HuH-7.5 (cell line): ENCODE measurements at places on chromosomes 6 and 20.
A peak's percentile ranks its signal among the peaks of the same experiment; 100 is the strongest.

DNA sequence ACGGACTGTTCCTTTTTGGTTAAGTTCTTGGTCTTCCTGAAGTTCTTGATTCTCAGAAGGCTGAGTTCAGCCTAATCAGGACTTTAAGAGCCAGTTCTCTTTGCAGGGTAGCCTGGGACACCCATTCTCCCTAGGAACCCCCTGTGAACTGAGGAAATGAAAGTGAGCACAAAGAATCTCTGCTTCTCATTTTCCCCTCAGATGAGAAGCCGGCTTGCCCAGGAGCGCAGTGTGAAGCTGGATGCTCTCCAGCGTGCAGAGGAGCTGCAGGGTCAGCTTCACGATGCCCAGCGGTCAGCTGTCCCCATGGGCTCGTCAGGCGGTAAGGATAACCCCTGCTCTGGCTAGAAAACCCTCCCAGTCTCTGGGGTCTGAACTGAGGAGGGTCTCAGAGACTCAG, 34.0 kb downstream of the CD164 start:
- DNase-seq: no peak

GRCh38 chr20:10338426-10339180, 95.4 kb downstream of the MKKS start:
- no peak for DNase-seq

GRCh38 chr6:30163090-30163917, at the start of gene TRIM15:
TRIM15 (plus strand) TSS chr6:30163546; CDS start chr6:30163685, 139 bp downstream.
- DNase-seq: peak; percentile 31

- DNase-seq: no peak
These were observed 5.0 kb downstream of the TCF21 start for GRCh38 chr6:133893946-133894345.

DNA sequence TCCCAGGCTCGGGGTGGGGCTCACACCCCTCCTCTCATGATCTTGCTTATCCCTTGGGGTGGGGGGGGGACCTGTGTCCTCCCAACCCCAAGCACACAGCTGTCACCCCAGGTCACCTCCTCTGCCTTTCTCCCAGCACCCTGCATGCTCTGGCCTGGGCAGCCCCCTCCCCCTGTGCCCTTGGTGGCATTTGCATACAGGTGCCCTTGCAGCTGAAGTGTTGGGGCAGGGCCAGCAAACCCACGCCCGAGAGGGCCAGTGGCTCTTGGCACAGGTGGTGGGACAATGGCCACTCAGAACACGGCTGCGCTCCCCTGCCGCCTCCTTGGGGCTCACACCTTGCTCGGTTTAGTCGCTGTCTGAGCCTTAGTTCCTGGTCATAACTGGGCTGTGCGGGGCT, 11.3 kb upstream of the MYT1 start:
- DNase-seq: no peak

DNA sequence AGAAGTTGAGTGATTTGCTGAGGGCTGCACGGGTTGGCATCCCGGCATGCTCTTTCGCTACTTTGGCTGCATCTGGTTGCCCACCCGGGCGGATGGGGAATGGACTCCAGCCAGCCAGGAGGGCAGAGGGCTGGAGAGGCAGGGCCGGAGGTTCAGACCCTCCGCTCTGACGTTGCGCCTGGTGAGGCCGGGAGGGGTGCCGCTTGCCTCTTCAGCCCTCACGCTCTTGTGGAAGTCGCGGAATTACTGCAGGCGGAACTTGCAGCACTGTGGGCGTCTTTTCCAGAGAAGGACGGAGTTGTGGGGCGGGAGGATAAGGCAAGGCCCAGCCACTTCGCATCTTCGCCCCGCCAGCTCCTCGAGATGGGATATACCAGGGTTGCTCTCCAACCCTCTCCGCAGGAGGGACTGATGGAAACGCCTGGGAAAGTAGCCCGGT, 656 bp downstream of the RTEL1 start:
- no peak for DNase-seq

- no peak for DNase-seq
These were observed 45.7 kb upstream of the PBOV1 start for GRCh38 chr6:138263963-138264362.

- no peak for DNase-seq
These were observed 14.2 kb upstream of the ZNFX1 start for GRCh38 chr20:49292010-49292409.

DNA sequence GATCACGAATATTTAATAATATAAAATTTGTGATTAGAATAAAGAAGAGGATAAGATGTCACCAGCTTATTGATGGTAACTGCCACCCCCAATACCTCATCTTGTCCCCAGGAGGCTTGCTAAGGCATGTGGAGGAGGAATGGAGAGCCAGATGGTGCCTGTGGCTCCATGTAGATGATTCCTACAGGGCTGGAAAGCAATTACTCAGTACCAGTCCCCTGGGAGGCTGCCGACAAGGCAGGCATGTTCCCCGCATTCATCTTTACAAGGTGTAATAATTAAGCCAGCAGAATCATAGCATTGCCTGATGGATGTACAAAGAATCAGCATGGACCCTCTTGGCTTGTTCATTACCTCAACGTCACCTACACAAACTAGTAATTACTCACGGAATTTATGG, 155.3 kb downstream of the PLCB1 start:
- DNase-seq: no peak

DNA sequence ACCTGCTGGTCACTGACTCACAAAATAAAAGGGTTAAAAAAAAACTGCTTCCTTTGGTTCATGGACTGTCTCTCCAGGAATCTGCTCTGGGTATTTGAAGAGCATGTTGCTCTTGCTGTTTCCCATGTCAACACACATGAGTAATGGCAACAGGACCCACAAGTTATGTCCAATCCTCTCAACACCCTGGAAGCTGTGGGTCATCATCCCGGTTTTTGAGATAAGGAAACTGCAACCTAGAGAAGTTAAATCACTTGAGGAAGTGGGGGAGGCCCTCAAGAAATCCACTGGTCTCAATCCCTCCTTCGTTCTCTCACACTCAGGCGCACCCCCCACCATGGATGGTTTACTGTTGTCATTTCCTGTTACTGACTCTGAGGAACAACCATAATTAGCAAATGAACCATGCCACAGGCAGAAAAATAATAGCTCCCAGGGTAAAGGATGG, 12.4 kb downstream of the MAP1LC3A start:
- no peak for DNase-seq

- DNase-seq: no peak
These were observed 606.5 kb upstream of the NOX3 start for GRCh38 chr6:156062091-156062563.

DNA sequence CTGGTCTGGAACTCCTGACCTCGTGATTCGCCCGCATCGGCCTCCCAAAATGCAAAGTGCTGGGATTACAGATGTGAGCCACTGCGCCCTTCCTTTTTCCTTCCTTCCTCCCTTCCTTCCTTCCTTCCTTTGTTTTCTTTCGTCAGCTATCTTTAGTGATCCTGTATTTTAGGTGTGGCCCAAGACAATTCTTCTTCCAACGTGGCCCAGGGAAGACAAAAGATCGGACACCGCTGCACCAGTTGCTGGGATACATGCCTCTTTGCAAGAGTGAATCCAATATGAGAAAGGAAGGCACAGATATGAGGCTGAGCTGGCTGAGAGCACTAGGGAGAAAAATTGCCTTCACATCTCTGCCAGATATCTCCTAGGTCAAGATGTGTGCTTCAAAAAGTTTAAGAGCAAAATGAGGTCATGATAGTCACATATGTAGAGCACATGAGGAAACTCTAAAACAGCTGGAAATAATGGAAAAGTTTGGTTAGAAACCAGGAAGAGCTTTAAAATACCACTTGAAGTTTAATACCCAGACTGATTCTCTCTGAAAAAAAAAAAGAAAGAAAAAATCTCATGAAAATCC, 41.8 kb downstream of the OR2B2 start:
- DNase-seq: no peak

DNA sequence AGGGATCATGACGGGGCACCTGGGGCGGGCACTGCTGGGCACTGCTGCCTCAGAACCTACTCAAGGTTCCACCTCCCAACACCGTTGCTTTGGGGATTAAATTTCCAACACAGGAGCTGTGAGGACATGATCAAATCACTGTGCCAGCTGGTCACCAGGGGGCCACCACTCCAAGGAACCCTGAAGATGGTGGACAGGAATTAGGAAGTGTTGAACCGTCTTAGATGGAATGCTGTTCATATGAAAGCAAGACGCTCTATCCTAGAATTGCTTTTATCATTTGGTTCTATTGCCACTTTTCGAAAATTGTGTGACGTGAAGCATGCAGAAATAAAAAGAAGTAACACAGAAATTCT, 140.3 kb downstream of the DLL1 start:
- DNase-seq: no peak

GRCh38 chr6:27630727-27631608, 158.1 kb upstream of the ZNF184 start:
- DNase-seq: no peak

DNA sequence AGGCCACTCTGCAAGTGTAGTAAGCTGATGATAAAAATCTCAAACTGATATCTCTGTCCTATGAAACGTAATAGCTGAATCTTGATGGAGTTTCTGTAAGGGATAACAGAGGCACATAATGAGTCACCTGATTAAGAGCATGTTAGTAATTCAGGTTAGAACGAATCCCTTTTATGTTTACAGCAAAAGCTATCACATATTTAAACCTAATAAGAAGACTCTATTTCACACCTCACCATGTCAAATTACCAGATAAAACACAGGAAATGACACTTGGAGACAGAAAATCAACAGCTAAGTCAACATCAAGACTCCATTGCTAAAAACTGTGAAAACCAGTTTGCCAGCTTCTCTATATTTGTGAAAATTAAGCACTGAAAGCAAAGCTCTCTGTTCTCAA, 11.8 kb downstream of the CST7 start:
- DNase-seq: no peak

GRCh38 chr6:155085582-155086257, 90.6 kb downstream of the TIAM2 start:
- peak; percentile 34 for DNase-seq

DNA sequence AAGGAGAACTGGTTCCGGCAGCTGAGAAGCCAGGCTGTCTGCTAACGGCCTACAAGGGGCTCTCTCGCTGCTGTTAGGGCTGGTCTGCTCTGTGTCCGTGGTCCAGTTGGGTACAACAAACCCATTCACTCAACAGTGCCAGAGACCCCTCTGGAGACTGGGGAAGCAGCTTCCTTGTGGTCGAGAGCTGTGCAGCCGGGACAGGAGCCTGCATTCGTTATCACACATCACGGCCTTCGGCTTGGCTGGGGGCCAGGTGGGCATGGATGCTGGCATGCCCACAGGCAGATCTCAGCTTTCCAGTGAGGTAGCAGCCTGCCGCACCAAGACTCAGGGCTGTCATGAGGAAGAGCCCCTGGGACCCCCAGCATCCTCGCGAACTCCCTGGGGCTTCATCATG, 124.7 kb downstream of the PREX1 start:
- no peak for DNase-seq

DNA sequence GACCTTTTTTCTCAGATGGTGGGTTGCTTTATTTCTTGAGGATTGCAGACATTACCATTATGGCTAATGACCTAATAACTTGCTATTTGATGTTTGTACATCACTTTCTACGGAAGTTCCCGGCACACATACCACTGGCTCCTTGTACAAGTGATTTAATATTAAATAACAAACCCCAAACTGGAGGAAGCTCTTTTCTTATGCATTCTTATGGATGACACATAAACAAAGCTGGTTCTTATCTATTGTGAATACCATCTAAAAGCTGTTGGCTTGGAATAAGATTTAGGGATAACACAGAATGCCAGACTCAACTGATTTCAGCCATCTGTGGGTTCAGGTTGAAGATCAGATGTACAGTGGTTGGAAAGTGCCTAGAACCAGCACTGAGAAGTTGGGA, 272.6 kb downstream of the TSHZ2 start:
- no peak for DNase-seq

DNA sequence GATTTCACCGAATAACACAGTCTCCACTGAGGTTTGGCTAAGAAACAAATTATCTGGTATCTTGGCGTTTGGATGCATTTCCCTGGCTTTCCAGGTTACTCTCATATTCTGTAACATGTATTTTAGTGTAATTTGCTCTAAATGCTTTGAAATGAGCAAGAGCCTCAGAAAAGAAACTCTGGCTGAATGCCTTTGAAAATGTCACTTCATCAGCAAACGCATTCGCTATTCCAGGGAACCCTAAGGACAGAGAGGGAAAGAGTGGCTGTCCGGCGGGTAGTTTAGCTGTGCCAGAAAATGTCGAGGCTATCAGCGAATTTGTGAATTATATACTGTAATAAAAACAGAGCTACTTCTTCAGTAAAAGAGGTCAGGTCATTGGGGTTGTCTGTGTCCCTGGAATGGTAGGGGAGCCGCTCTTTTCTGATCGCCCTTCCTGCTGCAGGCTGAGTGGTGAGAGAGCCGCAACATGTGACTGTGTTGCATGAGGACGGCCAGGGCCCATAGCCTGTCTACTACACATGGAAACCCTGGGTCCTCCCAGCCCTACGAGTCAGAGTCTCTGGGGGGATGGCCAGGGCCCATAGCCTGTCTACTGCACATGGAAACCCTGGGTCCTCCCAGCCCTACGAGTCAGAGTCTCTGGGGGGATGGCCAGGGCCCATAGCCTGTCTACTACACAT, 57.3 kb downstream of the SMOC2 start:
- DNase-seq: no peak

DNA sequence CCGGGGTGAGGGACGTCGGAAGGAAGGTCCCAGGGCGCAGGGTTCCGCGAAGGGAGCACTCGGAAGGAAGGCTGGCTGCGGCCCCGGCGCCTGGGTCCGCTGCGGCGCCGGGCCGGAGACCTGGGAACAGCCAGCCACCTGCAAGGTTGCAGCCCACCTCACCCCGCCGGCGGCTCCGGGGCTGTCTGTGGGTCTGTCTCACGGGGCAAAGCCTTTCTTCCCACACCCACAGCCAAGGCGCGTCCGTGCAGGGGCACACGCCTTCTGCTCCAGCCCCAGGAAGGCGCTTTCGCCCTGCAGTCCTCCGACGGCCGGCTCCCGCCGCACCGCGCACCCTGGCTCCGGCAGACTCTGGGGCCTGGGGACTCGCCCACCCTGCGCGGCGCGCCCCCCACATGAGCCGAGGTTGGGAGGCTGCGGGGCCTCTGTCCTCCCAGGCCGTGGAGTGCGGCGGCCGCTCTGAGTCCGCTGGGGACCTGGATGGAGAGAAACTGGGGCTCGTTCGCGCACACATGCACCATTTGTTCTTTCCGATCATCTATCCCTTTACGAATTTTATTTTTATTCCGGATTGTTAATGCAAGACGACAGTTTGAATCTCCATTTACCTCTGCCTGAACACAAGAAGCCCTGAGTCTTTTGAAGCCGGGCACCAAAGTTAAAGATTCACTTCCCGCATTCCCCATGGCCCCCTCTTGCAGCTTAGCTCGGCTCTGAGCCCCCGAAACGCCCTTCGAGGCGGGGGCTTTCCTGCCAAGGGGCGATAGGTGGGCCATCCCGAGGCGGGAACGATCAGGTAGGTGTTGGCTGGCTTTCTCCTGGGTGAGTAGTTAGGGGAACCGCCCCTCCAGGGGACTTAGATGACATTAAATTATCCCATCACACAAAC, 4.5 kb upstream of the FOXC1 start:
- DNase-seq: no peak
